ENCODE measurements at places on chromosomes 7 and 10.

- DNase-seq = no peak
Measured at GRCh38 chr10:58585435-58585834, 72.8 kb downstream of the BICC1 start.

DNA sequence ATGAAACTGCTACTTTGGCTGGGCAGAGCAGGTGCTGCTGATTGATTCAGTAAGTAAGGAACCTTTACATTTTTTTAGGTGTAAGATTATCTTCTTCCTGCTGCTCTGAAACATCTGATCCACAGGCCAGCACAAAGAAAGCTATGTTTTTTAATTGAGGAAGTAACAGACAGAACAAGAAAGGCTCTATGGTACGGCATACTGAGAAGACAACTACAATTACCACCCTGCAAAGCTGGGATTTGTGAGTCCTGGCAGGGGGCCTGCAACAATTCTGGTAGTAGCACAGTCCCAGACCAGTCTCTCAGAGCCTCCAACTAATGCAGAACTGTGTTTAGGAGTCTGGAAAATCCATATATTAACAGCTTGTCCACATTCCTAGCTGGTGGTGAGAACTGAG, 103.0 kb upstream of the LRRTM3 start:
- DNase-seq = no peak

DNA sequence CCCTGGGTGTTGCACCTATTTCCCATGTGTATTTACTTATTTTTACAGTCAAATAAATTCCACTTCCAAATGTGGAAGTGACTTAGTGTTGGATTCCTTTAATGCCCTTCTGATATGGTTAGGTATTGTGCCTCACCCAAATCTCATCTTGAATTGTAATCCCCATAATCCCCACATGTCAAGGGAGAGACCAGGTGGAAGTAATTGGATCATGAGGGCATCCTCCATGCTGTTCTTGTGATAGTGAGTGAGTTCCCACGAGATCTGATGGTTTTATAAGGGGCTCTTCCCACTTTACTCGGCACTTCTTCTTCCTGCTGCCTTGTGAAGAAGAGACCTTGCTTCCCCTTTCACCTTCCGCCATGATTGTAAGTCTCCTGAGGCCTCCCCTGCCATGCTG, 136.9 kb downstream of the SNX10 start:
- DNase-seq = no peak

DNA sequence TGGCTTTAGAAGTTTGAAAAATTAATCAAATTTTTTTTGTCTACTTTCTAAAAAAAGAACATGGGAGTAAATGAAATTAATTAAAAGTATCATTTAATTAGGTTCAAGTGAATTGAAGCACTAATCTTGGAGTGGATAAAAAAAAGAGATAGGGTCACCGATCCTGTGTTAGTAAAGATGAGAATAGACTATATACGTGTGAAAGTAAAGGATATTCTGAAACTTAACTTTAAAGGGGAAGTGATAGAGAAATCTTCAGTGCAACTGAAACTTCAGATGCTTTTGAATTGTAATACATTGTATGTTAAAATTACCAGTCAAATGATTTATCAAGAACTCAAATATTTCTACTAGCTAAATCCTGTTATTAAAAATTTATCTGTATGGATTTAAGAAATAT, 4.8 kb downstream of the NHLRC2 start:
- DNase-seq = no peak

DNA sequence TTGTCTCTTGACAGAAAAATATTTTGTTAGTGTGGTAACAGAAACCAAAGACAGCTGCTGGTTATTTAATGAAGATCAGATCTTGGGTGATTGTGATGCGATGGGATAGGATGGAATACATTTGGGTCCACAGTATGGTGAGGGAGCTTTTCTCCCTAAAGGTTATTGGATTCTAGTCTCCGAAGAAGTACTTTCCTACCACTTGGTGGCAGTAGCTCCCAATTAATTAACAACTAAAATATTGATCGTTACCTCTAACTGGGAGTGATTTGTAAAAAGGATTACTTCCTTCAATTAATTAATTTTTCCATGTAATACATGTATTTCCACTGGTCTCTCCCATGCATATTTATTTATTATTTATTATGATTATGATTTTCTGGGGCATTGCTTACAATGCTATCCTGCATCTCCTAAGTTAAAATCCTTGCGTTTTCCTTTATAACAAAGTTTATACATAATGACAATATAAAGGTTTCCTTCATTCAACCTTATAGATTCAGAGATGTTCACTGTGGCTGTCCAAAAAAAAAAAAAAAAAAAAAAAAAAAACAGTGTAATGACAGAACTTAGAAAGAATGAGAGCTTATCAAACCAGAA, 25.6 kb downstream of the TMEM196 start:
- no peak for DNase-seq

DNA sequence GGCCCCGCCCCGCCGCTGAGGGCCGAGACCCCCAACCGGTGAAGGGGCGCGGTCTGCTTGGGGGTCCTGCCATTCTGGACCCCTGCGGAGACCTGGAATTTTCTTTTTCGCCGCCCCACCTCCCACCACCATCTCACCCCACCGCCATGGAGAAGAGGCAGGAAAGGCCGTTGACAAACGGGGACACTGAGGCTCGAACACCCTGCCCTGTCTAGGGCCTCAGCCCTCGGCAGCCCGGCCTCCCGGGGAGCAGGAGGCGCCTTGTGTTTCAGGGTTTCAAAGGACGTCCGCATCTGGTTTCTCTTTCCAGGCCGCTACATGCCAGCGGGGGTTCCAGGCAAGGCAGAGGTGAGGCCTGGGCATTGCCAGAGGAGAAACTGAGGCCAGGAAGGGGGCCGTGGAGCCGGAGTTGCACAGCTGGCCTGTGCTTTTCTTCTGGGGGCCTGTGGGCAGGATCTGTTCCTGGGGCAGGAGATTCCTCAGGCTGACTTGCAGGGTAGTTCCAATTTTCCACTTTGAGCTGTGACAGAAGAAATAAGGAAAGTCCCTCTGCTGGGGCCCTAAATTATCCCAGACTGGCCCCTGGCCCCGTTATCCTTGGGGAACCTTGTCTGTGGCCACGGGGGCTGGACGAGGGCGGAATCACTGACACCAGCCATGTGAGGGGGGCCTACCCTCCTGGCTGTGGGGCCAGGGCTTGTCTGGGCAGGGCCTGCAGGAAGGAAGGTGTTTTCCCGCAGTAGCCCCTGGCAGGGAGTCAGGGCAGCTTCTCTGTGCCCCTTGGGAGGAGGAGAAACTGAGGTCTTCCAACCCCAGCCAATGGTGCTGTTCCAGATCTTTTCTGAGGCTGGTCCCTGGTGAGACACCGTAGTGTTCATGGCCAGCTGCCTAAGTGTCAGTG, 900 bp upstream of the MICALL2 start:
- DNase-seq = no peak

GRCh38 chr7:111893190-111893589, 313.0 kb downstream of the DOCK4 start:
- DNase-seq = no peak

DNA sequence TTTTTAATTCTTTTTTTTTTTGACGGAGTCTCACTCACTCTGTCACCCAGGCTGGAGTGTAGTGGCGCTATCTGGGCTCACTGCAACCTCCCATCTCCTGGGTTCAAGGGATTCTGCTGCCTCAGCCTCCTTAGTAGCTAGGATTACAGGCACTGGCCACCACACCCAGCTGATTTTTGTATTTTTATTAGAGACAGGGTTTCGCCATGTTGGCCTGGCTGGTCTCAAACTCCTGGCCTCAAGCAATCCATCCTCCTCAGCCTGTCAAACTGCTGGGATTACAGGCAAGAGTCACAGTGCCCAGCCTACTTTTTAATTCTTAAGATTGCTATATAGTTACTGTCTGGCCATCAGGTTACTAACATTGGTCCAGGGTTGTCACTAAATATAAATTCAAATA, 59.6 kb downstream of the ZNF277 start:
- DNase-seq = no peak

- no peak for DNase-seq
Measured at GRCh38 chr7:143878884-143879283, 23.1 kb downstream of the TCAF1 start.

GRCh38 chr10:99788598-99789256, 6.3 kb downstream of the ABCC2 start:
- DNase-seq = no peak

GRCh38 chr10:113073549-113074189, 123.6 kb downstream of the TCF7L2 start:
- DNase-seq = no peak
